ENCODE measurements at places on chromosomes 2 and 18. TPM values are rescaled to one million over a fixed set of nuclear protein-coding genes. Genes with fewer than 3 reads are reported as not detected.

The ATOH8 gene
- total RNA-seq = 2.0 TPM

GRCh38 chr2:11546072-11546471 lies 12.2 kb downstream of the GREB1 start:
- no peak for DNase-seq

DNA sequence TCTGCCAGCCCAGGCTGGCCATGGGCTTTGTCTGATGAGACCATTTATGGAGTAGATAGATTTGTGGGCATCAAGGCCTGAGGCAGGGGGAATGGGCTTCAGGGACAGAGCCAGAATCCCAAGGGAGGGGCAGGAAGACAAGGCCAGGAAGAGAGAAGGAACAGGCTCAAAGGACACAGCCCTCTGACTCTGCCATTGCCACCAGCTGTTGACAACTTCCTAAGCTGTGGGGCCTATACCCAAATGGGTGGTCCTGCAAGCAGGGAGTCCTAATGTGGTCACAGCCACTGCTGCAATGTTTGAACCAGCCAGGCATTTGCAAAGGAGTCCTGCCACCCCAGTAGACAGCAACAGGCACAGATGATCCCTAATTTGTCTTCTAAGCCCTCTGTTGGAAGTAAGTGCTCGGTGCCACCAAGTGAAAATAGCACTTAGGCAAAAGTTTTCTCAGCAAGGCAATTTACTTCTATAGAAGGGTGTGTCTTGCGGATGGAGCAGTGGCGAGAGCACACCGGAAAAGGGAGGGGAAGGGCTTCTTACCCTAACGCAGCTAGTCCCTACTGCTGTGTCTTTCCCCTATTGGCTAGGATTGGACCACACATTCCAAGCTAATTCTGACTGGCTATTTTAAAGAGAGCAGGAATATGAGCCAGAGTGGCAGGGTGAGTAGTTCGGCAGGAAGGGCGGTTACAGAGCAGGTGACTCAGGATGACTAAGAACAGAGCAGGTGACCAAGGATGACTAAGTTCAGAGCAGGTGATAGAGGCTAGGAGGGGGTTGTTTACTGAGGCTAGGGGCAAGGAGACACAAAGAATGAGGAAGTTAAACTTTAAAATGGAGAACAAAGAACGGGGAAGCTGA lies 47.2 kb downstream of the C1QL2 start:
- DNase-seq = no peak

The RFTN2 gene
- total RNA-seq = 1.4 TPM

The VIT gene
- total RNA-seq = 0.19 TPM

DNA sequence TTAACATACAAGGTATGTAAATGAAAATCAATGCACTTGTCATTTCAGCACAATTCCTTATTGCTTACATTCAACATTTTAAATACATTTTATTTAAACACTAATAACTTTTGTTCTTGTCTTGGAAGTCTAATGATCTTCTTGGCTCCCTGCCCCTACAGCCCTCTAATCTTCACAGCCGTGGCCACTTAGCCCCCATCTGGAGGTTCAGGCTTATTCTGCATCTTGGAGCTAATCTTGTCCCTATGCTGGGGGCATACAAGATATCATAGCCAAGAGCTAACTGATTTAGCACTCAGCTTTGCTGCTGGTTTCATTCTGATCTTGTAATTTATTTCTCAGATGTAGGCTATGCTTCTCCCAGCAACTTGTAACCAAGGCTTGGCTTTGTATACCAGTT lies 140.8 kb downstream of the TMEFF2 start:
- DNase-seq = no peak

DNA sequence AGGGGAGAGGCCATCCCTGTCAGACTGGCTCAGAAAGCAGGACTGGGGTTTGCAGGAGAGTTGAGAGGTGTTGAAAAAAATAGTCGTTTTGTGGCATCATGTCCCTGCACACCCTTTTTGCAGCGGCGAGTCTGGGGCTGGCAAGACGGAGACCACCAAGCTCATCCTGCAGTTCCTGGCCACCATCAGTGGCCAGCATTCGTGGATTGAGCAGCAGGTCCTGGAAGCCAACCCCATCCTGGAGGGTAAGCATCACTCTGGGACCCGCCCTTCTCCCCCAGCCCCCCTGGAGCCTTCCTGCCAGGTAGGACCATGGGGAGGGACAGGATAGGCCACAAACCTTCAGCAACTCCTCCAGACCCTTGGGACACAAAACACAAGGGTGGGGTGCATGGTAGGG lies 34.2 kb downstream of the MYO7B start:
- DNase-seq = no peak

- DNase-seq = no peak
These were observed 234.1 kb downstream of the INSIG2 start for GRCh38 chr2:118322406-118322805.

DNA sequence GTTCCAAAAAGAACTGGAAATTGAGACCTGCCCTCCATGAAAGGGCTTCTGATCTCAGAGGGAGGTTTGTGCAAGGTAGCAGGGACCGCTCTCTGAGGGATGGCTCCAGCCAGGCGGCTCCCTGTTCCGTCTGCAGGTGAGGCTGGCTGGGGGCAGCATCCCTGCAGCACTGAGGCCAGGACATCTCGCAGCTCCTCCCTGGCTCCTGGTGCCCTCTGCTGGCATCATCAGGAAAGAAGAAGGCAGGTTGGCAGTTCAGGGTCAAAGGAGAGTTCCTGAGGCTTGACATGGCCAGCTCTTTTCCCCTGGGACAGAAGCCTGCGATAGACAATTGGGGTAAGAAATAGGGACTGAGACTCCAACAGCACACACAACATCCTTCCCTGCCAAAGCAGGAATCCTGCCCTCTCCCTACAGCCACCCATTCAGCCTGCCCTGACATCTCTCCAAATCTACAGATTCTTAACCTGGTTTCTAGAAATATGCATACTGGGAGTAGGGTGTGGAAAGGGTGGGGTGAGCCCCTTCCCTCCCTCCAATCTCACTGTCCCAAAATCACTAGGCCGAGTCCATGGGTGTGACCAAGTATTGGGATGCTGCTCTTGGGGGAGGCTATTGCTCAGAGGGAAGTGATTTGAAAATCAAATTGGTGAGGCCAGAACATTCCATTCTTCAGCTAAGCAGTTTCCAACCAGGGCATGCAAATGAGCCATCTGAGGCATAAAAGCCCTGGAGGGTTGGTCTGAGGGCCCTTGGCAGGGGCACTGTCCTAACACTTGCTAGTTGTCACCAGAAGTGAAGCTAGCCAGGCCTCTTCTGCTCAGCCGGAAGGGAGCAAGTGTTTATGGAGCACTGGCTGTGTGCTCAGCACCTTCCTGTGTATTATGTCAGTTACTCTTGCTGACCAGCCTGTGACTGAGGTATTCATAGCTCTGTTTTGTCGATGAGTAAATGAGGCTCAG lies 185.4 kb downstream of the TFCP2L1 start:
- DNase-seq = no peak

DNA sequence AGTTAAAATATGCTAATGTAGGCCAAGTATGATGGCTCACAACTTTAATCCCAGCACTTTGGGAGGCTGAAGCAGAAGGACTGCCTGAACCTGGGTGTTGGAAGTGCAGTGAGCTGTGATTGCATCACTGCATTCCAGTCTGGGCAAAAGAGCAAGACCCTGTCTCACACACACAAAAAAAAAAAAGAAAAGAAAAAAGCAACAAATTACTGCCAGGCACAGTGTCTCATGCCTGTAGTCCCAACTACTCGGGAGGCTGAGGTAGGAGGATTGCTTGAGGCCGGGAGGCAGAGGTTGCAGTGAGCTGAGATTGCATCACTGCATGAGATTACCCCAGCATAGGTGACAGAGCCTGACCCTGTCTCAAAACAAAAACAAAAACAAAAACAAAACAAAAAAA lies 110.6 kb downstream of the PRELID3A start:
- no peak for DNase-seq

GRCh38 chr2:104595576-104595975 lies 258.3 kb upstream of the POU3F3 start:
- no peak for DNase-seq

GRCh38 chr2:241351640-241352031 lies 4.4 kb upstream of the FARP2 start:
- DNase-seq = no peak

Data from thymus (tissue), 14 donors.